HTR-8/SVneo (cell line): ENCODE measurements at places on chromosomes 2 and 18.

GRCh38 chr18:23238152-23238531, 102.9 kb downstream of the CABLES1 start:
- DNase-seq = no peak

GRCh38 chr18:48679236-48679635, 140.4 kb downstream of the CTIF start:
- DNase-seq = no peak

DNA sequence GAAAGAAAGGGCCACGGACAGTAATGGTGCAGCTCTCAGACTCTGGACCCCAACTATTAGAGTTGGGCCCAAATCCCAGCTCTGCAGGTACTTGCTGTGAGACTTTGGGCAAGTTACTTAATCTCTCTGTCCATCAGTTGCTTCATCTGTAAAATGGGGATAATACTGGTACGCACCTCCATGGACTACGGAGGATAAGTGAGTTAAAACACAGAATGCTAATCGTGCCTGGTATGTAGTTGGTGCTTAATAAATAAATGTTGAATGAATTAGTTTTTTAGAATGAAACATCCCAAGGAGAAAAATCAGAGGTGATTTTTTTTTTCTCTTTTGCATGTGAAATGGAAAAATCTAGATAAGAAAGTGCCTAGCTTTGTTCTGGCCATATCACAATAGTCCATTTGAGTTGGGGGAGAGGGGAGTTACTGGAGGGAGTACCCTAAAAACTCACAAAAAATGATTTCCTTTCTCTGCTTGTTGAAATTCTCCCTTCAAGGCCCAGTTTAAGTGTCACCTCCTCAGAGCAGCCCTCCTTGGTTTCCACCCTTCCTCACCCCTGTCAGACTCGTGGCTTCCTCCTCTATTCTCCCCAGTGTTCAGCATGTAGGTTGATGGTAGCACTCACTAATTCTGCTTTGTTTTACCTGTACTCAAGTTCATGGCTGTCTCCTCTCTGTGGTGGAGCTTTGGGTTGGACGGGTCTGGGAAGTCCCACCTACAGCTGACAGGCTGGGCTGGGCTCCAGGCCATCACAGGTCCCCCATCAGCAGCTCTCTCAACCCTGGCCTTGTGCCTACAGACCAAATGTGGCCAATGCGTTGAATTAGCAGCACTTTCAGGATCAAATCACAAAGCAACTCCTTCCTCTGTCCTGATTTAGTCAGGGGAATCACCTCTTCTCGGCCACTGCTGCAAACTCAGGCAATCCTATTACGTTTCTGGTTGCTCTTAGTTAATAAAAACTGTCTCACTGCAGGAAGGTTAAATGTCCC, 92.8 kb upstream of the TAF1B start:
- DNase-seq = no peak

- DNase-seq = no peak
These were observed 70.2 kb downstream of the AOX1 start for GRCh38 chr2:200655918-200656580.
